T-helper 9 cell (primary cell): ENCODE measurements at places on chromosomes 3 and 15.

- DNase-seq, result no peak
These were observed 315.2 kb upstream of the ROBO2 start for GRCh38 chr3:76724706-76725105.

DNA sequence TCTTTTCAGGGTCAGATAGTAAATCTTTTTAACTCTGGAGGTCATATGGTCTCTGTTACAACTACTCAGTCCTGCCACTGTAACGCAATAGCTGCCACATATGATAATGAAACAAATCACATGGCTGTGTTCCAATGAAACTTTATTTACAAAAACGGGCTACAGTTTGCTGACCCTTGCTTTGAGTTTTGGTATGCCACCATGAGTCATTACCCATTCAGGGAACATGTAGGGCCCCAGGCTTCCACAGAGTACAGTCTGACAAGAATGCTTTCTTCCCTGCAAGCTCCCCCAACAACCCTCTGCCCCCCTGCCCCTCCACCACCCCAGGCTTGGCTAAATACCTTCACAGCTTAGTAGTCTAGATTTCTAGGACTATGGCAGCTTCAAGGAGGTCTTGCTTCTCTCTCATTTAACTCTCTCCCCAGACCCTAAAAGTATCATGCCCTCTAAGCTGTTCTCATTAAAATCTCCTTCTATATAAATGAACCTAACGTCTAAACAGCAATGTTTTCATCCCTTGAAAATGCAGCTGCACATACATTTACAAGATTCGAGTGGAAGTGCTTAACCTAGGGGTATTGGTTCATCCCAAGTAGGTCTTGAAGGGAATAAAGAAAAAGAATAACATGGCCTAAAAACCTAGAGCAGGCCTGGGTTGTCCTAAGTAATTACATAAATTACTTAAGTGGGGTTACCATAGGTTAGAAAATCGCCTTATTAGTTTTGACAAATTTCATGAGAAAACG lies 117.8 kb upstream of the PRICKLE2 start:
- no peak for DNase-seq

GRCh38 chr3:13414040-13414729 lies 5.9 kb downstream of the NUP210 start:
- peak; percentile 58 for DNase-seq

DNA sequence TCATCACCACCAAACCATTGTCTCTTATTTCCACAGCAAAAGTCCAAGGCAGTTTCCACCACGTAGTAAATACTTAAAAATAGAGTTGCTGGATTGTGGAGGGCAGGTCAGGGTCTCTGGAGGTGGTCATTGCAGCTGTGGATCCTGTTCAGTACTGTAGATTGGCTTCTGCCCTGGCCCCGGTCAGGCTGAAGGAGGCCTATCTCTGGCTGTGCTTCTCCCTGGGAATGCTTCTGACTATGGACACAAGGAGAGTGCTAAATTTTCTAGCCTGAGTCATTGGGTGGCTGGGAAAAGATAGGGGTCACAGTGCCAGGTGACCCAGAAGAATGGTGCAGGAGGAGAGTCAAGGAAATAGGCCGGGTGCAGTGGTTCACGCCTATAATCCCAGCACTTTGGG lies 26.3 kb upstream of the GMPPB start:
- no peak for DNase-seq

DNA sequence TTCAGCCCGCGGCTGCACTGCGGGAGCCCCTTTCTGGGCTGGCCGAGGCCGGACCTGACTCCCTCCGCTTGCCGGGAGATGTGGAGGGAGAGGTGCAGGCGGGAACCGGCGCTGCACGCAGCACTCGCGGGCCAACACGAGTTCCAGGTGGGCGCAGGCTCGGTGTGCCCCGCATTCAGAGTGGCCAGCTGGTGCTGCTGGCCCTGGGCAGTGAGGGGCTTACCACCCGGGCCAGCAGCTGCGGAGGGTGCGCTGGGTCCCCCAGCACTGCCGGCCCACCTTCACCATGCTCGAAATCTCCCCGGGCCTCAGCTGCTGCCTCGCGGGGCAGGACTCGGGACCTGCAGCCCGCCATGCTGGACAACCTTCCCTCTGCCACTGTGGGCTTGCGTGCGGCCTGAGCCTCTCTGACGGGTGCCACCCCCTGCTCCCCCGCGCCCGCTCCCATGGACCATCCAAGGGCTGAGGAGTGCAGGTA lies 733.5 kb upstream of the CCDC54 start:
- no peak for DNase-seq

DNA sequence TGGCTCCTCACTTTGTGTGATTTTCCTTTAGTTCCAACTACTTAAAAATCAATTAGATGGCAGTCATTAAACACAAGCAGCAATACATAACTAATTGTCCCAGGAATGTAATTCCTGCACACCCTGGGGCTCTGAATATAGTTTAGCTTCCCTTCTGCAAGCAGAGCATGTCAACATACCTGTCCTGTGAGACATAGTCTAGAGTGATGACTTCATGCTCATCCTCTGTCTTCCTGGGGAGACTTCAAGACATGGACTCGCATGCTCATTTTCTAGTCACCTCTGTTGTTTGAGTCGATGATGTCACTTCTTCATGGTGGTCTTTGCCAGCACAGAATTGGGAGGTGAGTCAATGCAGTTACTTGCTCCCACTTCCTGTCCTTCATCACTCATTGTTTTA lies 15.7 kb downstream of the C3orf52 start:
- DNase-seq, result no peak

DNA sequence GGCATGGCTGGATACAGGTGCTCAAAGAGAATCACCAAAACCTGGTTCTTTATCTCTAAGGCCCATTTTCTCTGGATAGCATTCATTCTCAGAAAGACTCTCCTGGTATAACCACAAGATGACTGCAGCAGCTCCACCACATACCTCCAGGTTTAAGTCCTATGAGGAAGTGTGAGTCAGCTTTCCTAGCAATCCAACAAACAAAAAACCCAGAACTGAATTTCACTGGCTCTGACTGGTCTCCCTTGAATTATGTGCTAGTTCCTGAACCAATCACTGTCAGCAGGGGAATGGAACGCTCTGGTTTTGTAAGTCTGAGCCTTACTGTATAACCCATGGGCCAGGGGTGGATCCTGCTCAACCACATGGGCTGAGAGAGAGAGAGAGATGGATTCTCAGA lies 27.2 kb downstream of the MRPL46 start:
- DNase-seq, result no peak

GRCh38 chr3:136070953-136071949 lies 105.7 kb downstream of the PPP2R3A start:
- no peak for DNase-seq

DNA sequence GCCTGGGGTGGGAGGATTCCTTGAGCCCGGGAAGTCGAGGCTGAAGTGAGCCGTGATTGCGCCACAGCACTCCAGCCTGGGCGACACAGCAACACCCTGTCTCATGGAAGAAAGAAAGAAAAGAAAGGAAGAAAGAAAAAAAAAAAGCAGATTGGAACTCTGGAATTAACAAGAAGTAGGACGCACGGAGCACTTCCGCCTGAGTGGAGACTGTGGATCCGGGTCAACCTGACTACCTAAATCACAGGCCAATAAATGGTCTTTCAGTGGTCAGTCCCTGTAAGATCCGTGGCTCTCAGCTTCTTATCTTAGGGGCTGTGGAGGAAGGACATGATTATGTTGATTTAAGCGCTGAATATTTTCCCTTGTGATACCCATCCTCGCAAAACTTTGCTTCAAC lies 2.4 kb upstream of the PPARG start:
- DNase-seq, result no peak

GRCh38 chr3:41222501-41222900 lies 23.2 kb downstream of the CTNNB1 start:
- no peak for DNase-seq

GRCh38 chr15:52006702-52007340 lies 12.2 kb upstream of the MAPK6 start:
- DNase-seq, result no peak

GRCh38 chr3:152190636-152191183 lies 78.0 kb upstream of the MBNL1 start:
- no peak for DNase-seq

- no peak for DNase-seq
These were observed 8.6 kb downstream of the ZIC1 start for GRCh38 chr3:147417551-147418295.

- DNase-seq, result no peak
These were observed 33.6 kb downstream of the HPS3 start for GRCh38 chr3:149163066-149163465.

DNA sequence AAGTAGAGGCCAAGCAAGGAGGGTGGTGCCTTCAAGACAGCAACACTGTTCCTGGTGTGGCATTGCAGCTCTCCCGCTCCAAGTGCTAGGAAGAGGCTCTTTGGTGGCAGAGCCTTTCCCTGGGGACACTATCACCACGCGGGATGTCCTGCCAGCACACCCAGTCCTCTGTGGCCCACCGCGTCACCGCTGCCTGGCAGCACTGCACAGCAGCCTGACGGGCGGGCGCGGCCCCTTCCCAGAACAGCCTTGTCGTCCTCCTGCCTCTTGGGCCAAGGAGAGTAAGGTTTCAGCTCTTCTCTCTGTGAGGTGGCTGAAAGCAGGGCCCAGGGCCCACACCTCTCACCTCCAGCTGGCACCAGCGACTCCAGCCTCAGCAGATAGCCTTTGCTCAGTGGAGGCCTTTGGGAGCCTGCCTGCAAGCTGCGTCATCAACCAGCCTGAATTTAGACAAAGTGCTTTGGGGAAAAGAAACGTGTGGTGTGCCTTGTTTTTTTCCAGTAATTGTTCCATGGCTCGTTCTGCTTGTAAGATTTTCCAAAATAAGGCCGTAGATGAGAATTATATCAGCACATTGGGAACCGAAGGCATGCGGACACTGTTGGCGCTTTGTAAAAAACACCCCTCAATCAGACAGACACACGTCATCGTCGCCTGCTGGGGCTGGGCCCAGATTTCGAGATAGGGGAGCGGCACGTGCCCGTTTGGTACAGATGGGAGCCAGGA lies 65.0 kb downstream of the AAGAB start:
- DNase-seq, result no peak

DNA sequence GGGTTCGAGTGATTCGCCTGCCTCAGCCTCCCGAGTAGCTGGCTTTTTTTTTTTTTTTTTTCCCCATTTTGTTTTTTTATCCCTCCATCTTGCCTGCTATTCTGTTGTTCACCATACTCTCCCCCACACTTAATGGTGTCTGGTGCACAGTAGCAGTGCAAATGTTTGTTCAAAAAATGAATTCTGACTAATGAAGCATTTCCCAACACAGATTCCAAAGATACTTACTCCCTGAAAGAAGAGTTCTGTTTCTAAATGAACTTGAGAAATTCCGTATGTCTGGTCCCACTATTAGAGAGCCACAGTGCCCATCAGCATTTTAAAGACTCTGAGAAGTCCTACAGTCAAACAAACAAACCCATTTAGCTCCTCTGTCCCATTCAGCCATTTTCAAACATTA lies 9.5 kb downstream of the EDEM1 start:
- DNase-seq, result no peak

DNA sequence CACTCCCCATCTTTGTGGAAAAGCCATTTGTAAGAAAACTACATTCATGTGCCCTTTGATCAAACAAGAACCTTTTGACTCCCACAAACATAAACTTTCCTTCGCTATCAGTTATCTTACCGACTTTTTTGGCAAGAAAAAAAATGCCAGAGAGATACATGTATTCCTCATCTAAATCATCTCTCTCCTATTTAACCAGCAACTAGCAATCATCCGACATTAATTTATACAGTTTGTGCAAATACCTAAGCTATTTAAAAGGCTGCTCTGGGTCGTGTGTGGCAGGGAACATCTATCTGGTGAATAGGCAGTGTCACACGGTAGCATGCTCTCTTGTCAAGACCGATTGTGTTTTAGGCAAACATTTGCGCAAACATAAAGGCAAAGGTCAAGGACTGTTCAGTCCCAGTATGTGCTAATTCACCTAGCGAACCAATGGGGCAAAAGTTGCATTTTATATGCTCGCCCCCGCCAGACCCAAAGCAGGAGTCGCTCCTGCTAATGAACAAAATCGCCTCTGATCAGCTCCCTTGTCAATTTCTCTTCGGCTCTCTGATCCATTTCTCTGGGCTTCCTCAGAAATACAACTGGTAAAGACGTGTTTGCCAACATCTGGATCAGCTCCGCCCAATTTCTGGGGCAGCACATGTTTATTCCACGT lies 37.7 kb downstream of the ZIC4 start:
- DNase-seq, result no peak

- DNase-seq, result no peak
These were observed 73.8 kb downstream of the MB21D2 start for GRCh38 chr3:192843723-192844485.

DNA sequence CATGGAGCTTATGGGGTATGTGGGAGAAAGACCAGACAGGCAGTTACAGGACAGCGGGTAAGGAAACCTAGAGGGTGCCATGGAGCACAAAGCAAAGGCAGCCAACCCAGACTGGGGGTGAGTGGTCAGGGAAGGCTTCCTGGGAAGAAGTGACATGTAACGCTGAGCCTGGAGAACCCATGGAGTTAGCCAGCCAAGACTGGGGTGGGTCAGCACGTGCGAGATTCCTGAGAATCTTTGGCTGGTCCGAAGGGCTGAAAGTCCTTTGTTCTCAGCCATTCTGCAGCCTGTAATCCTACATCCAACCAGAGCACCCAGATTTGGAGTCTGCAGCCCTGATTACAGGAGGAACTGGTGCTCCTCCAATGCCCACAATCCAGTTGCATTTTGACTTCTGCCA lies 120.1 kb upstream of the WNT5A start:
- no peak for DNase-seq

- no peak for DNase-seq
These were observed 124.5 kb upstream of the PLXNA1 start for GRCh38 chr3:126858401-126858800.

DNA sequence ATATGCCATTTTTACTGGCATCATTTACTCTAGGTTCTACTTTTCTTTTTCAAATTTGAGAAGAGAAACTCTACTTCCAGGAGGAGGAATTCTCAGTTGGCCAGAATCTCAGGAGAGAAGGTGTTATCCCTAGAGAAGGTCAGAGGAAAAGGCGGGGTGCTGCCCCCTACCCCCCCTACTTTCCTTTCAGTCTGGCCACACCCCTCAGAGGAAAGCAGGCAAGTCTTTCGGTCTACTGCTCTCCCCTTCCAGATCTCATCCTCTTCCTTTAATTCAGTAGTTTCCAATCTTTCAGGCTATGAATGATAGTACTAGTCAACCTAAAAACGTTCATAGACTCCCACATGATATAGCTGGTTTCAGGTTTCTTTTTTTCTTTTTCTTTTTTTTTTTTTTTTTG lies 366.5 kb upstream of the TBL1XR1 start:
- no peak for DNase-seq

GRCh38 chr3:148659512-148659911 lies 38.2 kb upstream of the AGTR1 start:
- no peak for DNase-seq

GRCh38 chr3:193592841-193593667 lies at the start of gene OPA1:
Gene OPA1, plus strand, starts transcription at chr3:193593208. Its CDS starts 170 bp downstream, at chr3:193593378.
- peak; percentile 73 for DNase-seq

DNA sequence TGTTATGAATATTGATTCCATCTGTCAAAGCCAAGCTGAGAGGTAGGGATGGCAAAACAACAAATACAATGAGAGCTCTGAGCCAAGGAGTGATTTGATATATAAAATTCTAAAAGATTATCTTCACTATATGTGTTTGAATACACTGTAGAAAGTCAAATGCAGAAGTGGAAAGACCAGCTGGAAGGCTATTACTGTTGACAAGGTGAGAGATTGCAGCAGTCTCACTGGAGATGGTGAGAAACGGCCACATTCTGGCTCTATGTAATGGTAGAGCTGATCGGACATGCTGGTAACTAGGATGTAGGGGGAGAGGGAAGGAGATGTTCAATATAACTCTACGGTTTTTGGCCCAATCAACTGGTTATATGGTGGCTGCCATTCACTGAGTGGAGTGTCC lies 434.2 kb upstream of the SUCLG2 start:
- DNase-seq, result no peak

GRCh38 chr3:23837691-23838090 lies 31.9 kb downstream of the UBE2E1 start:
- no peak for DNase-seq
